ENCODE measurements at places on chromosomes 5 and 9.
A peak's percentile ranks its signal among the peaks of the same experiment; 100 is the strongest.

- no peak for DNase-seq
Observed at GRCh38 chr9:136754626-136755301, 3.3 kb downstream of the LCN8 start.

GRCh38 chr9:131995382-131995781 is 84.3 kb downstream of the MED27 start:
- no peak for DNase-seq

DNA sequence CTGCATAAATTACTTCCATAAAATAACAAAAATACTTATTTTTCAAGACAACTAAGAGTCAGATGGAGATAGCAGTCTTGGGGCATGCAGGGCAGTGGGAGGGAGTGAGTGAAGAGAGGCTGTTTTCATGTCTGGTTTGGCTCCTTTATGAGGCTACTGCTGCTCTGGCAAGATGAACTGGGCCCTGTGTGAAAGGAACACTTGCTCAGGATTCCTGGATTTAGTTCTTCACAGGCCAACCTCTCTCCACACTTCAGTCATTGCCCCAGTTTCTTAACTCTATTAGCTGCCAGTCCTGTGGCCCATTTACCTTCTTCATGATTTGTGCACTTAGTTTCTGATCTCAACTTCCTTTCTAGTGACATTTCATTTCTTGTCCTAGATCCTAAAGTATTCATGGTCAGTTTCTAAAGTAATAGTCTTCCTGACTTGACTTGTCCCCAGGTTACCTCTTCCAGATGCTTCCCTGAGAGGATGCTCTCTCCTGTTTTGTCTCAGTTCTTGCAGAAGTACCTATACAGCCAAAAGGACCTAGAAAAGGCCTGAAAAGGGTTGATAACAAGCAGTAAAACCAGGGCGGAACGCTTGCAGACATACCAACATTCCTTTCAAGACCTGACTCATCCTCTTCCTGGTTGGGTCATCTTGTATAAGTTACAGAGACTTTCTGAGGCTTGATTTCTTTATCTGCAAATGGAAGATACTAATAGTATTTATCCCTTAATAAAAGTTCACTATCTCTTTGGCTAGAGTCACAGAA is 77.0 kb upstream of the ZFAND5 start:
- peak; percentile 69 for DNase-seq

DNA sequence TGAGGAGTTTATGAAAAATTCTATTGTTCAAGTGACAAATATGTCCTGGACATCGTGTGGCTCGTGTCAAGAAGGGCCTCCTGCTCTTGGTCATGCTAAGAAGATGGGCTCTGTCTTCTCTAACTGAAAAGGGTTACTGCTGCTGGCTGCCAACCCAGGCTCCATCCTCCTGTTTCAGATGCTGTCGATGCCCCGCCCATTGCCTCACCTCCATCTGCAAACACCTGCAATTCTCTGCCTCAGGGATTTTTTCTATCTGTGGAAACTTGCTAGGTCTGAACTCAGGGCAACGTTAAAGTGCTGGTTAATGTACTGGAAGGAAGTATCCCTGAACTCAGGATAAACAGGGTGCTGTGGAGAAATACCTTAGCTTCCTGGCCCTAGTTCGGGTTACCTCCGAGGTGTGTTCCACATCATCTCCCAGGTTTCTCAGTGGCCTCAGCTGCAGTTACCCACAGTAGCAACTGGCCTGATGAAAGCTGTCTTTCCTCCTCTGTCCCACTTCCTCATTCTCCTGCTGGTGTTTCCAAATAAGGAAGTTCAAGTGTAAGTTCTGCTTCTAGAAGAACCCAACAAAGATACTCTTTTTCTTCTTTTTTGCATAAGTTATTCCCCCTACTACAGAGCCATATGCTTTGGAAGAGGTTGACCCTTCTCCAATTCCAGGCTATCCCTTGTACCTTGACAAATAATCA is 151.7 kb upstream of the SMIM23 start:
- no peak for DNase-seq

DNA sequence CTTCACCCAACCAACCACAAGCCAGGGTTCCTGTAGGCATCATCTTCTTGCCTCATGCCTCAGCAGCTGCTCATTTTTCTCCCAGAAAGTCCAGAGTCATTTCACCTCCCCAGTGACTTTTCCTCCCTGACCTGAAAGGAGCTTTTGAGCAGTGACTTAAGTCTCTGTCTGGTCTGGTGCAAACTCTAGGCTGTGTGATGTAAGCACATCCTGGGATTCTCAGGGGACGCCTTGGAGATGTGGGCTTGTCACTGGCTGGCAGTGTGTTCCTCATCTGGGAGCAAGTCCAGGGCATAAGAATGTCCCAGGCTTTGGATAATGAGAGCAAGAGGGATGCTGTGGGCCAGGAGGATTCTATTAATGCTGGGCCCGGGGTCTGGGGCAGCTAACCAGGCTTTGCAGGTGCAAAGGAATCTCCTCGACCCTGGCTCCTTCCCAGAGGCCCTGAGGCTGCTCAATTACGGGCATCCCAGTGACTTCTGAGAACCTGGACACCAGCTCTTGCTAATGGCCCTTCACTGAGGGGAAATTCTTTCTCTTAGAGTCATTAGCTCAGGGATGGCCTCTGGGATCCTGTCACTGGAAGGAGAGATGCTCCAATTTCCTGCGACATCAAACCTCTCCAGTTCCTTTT is 211.0 kb upstream of the PANK3 start:
- no peak for DNase-seq

- DNase-seq = no peak
Observed at GRCh38 chr9:126790561-126790960, 14.3 kb upstream of the ZBTB43 start.

DNA sequence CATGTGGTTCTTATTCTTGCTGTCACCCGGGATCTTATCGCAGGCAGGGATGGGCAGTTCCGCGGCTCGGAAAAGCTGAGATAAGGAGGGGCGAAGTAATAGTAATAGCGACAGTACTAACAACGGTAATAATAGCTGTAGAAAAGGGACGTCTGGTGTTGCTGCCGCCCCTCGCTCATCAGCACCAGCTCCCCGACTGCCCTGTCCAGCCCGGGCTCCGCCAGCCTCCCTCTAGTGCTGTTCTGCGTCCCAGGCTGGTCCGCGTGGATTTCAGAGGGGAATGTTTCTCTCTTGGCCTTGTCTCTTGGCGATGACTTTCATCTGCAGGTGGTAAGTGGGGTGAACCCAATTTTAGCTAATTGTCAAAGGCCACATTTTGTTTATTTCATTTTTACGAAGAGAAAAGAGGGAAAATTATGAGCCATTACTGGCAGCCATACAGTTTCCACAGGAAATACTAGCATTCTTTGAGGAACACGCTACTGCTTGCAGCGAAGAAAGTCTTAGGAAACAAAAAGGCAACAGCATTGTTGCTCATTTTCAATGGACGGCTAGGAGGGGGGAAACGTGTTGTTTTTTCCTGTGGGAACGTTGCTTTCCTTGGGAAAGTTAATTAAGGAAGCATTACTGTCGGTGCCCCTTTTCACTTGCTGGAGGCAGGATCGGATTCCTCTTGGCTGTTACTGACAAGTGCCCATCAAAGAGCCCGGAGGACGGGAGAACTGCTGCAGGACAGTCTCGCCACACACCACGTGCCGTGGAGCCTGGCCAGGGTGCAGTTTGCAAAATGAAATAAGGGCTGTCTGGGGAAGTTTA is 762 bp downstream of the SNCAIP start:
- peak; percentile 72 for DNase-seq

DNA sequence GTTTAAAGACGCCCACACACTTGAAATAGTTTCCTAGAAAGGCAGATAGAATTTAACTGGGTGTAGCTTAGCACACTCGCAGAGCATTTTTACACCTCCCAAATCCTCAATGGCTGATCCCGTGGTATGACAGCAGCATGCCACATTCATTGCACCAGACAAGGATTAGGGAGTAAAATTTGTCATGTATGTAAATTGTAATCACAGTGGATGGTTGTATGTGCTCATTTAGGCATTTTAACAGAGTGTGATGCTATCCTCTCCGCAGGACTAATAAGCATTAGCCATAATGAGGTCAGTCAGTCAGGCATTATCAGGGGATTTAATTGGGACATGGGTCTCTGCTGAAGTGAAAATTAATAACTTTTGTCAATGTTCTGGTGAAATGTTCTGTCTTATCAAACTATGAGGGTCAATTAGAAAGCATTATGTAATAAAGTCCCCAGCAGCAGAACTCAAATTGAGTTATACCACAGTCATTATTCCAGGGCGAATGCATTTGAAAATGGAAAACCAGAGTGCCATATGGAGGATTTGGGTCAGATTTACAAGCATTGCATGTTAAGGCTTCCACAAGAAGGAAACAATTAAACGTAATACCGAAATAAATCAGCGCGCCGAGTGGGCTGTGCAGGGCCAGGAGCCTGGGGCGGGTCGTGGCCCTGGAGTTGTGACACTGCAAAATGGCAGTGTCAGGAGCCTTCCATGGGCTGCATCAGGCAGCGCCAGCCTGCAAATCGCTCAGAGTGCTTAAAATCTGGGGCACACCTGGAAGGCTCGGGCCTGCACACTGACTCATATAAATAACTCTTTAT is 602.2 kb downstream of the BNC2 start:
- DNase-seq = no peak

DNA sequence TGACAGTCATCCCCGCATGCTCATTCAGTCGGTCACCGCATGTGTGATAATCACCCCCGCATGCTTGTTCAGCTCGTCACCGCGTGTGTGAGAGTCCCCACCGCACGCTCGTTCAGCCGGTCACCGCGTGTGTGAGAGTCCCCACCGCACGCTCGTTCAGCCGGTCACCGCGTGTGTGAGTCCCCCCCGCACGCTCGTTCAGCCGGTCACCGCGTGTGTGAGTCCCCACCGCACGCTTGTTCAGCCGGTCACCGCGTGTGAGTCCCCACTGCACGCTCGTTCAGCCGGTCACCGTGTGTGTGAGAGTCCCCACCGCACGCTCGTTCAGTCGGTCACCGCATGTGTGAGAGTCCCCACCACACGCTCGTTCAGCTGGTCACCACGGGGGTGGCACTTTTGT is 3.5 kb downstream of the TRAF2 start:
- DNase-seq = no peak

DNA sequence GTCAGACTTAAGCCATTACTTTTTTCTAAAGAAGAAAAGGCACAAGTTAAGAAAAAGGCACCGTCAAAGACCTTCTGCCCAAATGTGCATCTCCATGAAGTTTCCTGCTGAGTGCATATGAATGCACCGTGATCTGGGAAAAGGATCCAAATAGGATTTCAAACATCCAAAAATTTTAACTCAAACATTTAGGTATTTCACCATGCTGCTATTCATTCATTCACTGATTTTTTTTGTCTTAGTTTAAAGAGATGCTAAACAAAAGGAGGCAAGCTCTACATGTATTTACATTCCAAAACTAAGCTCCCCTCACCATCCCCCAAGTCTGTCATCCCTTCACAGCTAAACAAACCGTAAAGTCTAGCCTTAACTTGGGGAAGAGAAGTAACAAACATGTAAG is 291.9 kb downstream of the ARL15 start:
- DNase-seq = no peak

DNA sequence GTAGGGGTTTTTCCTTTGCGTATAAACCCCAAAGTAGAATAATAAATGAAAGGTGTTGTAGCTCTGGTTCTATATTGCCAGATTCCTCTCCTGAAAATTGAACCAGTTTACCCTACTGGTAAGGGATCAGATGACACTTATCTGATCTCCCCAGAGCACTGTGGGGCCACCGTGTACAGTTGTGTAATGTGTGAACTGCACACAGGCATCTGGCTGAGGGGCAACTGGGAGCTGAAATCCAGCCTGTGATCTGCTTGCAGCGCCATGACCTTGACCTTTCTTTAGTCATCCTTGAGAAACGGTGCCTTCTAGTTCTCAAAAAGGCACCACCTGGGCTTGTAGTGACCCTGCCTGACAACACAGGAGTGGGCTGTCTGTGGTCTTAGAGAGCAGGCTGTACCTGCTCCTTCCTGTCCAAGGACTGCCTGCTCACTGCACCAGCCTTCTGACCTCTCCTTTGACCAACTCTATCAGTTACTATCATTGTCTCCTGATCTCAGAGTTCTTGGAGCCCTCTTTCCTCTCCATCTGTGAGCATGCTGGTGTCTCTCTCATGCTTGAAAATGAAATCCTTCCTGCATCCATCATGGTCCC is 40.2 kb downstream of the PDE6A start:
- DNase-seq = no peak

- DNase-seq = no peak
Observed at GRCh38 chr9:76803083-76803482, 38.8 kb downstream of the PCA3 start.

- DNase-seq = no peak
Observed at GRCh38 chr5:74538206-74538661, 102.3 kb downstream of the ENC1 start.

GRCh38 chr5:71974622-71975021 is 132.7 kb upstream of the MAP1B start:
- DNase-seq = peak; percentile 11

DNA sequence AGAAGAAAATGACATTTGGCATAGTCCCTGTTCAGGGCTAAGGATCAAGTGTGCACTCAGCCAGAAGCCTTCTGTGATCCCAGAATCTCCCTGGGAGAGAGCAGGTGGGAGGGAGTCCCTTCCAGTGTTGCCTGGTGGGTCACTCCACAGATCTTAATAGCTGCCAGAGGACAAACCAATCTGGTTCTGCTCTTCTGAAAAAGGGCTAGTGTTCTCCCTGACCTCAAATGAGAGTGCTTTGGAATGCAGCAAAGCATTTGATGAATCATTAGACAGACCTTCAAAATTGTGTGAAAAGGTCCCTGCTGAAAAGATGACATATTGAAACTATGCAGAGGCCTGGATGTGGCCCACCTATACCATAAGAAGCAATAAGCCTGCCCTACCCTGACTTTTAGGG is 339.7 kb downstream of the TMEM232 start:
- peak; percentile 87 for DNase-seq

DNA sequence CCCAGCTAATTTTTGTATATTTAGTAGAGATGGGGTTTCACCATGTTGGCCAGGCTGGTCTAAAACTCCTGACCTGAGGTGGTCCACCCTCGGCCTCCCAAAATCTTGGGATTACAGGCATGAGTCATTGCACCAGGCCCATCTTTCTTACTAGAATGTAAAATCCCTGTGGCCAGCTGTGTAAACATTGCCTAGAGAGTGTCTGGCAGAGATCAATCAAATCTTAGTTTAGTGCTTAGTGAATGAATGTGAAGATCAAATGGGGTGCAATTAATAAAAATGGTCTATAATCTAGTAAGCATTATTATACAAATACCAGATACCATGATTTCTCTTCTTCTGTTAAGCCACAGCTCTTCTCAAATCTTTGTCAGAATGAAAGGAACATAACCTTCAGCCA is 289.9 kb downstream of the KCTD16 start:
- no peak for DNase-seq

- no peak for DNase-seq
Observed at GRCh38 chr5:53983568-53984460, 326.6 kb downstream of the ARL15 start.

DNA sequence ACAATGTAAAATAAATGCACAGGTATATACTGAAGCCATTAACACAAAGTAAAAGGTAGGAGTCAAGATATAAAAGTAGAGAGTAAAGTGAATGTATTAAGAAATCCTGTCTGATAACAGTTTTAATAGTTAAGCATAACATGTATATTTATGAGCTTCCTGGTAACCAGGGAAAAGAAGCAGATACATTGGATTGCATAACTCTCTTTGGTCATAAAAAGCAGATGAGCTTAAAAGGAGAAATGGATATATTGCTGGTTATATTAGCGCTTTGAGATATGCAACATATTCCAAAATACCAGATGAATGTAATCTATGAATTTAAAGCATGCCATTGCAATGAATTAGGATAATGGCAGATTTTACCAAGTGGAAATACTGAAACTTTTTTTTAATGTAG is 6.2 kb upstream of the TNFSF8 start:
- no peak for DNase-seq
